ENCODE measurements at places on chromosomes 7 and 10.

DNA sequence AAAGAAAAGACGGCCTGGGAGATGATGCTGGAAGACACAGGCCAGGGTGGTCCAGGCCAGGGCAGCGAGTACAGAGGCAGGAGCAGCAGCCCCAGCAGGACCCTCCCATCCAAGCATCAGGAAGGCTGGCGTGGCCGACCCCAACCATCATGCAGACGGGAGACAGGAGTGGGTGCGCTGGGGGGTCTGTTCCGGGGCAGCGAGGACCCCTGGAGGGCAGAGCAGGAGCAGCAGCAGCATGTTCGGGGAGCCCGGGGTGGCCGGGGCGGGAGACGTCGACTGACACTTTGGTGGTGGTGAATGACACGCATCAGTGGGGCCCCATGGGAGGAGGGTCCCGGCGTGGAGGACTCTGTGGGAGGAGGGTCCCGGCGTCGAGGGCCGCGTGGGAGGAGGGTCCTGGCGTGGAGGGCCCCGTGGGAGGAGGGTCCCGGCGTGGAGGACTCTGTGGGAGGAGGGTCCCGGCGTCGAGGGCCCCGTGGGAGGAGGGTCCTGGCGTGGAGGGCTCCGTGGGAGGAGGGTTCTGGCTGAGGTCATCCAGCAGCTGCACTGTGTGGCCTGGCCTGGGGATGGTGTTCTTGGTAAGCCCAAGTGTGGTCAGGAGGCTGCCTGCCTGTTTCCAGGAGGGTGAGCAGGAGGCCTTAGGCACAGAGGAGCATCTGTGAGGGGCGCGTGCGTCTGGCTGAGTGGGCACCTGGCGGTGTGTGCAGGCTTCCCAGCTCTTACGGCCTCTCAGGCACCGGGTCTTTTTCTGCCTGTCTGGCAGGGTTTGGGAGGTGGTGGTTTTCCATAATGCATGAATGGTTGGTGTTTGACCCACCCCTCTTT is 38.9 kb downstream of the FAM20C start:
- no peak for DNase-seq

- peak; percentile 77 for DNase-seq
These were observed 294.6 kb downstream of the PTEN start for GRCh38 chr10:88157981-88158465.

- no peak for DNase-seq
These were observed 179.7 kb upstream of the CDCA7L start for GRCh38 chr7:22125436-22125835.

- DNase-seq: no peak
These were observed 103.9 kb upstream of the LEP start for GRCh38 chr7:128137181-128137580.

DNA sequence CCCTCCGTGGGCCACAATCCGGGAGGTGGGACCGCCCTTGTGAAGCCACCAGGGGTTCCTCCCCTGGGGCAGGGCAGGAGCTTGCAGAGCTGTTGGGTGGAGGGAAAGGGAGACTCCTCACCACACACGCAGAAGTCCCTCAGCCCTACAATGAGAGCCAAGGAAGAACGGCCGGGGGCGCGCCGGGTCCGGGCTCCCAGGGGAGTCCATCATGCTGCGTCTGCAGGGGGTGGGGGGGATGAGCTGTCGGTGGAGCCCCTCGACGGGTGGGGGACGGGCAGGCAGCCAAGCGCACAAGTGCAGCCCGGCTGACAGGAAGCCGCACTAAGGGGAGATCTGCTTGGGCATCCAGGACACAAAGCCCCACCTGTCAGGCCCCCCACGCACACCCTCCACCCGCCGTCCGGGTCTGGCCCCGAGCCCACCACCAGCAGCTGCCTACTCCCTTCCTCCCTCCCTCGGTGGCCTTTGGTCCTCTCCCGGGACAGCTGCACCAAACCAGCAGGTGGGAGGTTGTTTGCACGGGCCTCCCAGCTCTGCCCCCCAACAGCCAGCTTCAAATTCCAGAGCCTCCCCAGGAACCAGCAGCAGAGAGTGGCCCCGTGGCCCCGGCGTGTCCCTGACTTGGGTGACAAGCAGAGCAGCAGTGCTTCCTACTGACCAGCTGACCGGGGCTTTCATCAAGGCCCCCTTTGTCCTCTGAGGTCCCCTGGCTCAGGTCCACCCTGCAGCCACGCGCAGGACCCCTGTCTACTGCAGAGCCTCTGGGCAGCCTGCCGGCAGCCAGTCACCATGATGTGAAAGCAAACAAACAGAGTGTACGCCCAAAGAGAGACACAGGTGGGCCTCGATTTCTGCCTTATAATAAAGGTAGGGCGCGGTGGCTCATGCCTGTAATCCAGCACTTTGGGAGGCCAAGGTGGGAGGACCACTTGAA is 50.3 kb downstream of the HIP1 start:
- no peak for DNase-seq

DNA sequence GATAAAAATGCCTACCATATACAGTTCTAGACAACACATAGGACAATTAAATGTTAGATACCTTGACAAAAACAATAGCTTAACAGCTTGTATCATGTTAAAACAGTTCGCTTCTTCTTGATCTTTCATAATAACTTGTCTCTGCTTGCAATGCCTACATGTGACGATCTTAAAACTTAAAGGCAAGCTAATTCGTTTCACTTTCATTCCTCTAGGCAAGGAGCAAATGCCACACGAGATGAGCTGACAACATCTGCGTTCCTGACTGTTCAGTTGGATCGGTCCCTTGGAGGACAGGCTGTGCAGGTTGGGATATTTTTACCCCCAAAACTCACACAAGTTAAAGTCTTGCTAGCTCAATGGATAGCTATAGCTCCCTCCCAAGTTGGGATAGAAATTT is 51.6 kb upstream of the ARL4A start:
- no peak for DNase-seq

DNA sequence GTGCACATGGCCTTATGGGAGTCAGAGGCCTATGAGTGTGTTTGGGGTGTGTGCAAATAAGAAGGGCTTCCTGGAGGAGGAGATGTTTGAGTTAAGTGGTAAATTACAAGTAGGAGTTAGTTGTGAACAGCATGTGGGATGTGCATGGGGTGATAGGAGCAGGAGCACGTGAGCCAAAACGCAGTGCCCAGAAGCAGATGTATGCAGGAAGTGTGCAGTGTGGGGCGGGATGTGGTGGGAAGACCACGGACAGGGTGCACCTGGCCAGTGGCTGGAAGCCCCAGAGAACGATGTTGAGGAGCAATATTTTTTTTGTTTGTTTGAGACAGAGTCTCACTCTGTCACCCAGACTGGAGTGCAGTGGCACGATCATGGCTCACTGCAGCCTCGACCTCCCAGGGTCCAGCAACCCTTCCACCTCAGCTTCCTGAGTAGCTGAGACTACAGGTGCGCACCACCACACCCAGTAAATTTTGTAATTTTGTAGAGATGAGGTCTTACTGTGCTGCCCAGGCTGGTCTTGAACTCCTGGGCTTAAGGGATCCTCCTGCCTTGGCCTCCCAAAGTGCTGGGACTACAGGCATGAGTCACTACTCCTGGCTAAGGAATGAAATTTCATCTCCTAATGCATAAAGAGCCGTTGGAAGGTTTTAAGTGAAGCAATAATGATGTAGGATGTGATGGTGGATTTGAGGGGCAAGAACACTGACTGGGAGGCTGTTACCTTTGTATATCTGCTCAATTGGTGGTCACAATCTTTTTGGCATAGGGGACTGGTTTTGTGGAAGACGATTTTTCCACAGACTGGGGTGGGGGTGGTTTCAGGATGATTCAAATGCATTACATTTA is 78.4 kb downstream of the LYZL2 start:
- DNase-seq: no peak

GRCh38 chr7:99672573-99672972 is 7.2 kb downstream of the CYP3A5 start:
- no peak for DNase-seq

GRCh38 chr10:23742368-23742767 is 303.5 kb downstream of the OTUD1 start:
- DNase-seq: no peak

- no peak for DNase-seq
These were observed 1.2 kb downstream of the AGAP3 start for GRCh38 chr7:151087245-151088018.

DNA sequence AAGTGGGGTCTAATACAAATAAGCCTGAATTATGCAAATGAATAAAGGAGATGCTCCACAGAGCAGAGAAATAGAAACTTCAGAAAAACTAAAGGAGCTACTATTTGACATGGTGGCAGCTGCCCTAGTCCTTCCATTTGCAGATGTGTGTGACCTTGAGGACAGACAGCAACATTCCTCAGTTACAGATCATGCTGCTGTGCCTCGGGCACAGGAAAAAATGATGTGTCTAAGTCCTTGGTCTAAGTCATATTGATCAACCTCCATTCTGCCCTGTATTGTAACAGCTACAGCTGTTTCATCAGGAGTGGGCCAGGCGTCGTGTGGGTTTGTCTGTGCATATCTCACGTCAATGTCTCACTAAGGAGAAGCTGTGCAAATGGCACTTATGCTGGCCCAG is 710.4 kb downstream of the TNS3 start:
- DNase-seq: no peak

DNA sequence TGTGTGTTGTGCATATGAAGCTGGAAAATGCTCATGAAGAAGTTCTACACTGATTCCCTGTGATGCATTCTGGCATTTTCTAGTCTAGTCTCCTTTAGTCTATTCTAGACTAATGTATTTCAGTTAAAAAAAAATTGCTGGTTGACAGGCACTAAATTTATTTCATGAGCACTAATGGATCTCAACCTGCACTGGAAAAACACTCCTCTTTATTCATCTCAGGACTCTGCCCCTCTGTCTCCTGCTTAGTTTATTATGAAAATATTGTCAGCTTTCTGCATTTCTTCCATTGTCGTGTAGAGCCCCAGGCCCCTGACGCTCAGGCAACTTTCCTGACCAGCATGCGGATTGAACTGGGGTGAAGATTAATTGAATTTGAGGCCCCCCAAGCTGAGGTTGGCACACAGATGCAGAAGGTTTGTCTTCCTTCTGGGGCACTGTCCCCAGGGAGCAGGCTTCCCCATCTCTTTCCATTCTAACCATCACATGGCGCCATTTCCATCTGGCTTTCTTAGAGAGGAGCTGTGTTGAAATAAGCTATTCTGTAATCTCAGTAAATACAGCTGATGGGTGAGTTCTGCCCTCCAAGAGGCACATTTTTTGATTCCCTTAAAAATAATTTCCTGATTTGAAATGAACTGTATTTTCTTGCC is 128.7 kb downstream of the INSYN2A start:
- DNase-seq: no peak

All from stromal cell of bone marrow (primary cell).